ENCODE measurements at places on chromosomes 11 and 22.

- no peak for DNase-seq
Measured at GRCh38 chr11:116885951-116886655, 48.7 kb upstream of the APOA1 start.

DNA sequence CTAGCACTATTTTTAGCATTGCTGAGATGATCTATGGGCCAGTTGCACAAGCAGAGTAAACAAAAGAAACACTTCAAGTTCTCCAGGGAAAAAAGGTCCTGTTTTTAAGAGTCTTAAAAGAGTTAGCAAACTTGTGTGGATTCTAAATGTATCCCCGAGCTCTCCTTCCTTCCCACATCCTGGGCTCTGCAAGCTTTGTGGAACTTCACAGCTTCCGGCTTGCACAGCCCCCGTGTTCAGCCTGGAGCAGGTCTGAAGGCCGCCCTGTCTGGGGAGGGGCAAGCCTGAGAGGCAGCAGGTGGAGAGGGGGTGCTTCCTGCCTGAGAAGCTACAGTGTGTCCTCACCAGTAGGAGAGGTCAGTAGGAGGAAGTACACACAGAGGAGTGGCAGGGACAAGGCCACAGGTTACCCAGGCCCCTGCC lies 35.1 kb upstream of the SUSD2 start:
- DNase-seq, result no peak

DNA sequence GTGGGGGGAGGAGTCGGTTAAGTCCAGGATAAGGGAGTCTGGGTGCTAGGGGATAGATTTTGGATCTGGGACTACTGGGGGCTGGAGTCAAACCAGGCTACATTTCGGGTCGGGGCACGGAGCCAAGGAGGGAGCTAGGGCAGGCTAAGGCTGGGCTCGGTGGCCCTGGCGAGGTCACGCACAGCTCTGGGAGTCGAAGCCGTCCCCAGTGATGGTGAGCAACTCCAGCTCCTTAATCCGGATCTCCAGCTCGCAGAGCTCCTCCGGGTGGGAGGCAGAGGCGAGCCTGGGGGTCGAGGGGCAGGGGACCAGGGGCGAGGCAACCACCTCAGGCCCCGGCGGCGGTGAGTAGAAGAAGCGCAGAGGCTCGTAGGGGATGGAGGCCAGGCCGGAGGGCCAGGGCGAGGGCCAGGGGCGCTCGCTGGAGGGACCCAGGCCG lies 544 bp downstream of the C11orf91 start:
- DNase-seq, result no peak

GRCh38 chr22:20464096-20464614 lies 26.5 kb upstream of the SCARF2 start:
- DNase-seq, result peak; percentile 56

DNA sequence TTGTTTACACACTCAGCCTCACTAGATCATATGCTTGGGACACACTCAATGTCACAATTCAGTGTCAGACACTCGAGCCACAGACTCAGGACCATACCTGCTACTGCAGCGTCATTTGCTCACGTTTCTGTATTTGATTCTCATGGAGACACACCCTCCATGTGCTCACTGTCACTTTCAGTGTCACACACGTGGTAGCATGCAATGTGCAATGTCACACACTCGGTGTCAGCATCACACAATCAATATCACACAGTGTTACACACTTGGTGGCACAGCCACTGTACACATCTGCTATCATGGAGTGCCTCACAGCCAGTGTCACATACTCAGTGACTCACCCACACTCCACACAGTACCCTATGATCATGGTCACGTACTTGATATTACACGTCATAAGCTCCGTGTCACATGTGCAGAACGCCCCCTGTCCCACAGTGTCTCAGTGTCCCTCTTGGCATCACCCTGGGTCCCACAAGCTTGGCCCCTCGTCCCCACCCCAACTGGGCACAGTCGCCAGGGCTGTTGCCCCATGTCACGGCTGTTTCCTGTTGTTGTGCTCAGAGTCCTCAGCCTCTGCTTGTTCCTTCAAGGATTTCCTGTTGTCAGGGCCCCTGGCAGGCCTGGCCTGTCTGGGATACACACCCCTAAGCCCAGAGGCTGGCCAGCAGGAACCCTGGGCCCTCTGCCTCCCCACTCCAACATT lies 49.6 kb downstream of the PDE2A start:
- no peak for DNase-seq

DNA sequence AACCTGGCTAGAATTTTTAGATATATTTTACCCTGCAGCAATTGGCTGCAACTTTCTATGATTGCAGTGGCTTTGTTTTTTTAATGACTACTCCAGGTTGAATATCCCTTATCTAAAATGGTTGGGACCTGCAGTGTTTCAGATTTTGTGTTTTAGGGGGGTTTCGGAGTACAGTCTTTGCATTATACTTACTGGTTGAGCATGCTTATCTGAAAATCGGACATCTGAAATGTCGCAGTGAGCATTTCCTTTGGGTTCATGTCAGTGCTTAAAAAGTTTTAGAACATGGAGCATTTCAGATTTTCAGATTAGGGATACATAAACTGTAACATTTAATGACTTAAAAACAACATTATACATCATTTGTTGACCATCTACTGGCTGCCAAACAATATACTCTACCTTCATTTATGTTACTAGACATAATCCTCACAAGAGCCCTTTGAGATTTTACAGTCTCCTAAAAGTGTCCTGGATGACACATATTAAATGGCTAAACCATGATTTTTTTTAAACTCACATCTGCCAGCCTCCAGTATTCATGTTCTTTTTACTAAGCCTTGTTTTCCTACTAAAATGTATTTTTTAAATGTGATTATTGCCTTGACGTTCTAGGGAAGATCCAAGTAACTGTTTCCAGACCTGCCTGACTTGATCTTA lies 66.3 kb downstream of the PRMT3 start:
- no peak for DNase-seq

DNA sequence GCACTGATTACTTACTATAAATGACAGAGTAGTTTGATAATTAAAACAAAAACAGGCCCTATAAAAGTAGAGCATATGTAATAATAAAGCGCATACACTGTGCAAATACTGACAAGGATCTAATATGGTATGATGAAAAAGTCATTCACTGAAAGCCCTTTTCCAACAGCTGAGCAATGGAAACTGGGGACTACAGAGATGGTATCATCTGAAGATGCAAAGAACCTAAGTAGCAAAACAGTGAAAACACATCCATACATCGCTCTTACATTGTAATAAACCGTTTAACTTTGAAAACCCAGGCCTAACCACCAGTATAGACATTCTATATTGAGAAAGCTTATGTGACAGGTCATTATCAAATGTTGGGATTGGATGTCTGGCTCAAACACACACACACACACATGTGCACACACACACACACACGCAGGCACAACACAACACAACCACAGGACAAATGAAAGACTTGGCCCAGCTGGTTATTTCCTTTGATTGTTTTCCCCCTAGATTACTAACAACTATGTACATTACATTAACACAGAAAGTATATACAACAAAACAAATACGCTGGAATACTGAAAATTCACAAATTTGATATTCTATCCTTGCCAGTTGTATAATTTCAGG lies 119.5 kb downstream of the APOL5 start:
- no peak for DNase-seq

DNA sequence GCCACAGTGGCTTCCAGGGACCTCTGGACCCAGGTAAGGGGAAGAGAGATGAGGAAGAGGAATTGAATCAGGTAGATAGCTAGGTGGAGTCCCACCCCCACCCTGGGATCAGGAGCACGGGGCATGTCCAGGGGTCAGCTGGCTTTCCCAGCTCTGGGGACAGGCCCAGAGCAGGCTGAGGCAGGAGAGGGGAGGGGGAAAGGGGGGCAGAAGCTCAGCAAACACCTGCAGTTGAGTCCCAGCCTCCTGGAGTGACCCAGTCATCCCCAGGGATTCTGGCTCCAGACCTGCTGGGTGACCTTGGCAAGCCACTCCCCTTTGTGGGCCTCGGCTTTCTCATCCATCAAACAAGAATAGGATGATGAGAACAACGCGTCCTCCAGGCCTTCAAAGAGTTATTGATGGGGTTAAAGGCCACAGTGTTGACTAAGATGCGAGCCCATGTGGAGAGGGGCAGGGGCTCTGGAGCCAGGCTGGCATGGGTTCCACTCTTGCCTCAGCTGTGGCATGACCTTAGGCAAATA lies 16.0 kb downstream of the STARD10 start:
- no peak for DNase-seq

DNA sequence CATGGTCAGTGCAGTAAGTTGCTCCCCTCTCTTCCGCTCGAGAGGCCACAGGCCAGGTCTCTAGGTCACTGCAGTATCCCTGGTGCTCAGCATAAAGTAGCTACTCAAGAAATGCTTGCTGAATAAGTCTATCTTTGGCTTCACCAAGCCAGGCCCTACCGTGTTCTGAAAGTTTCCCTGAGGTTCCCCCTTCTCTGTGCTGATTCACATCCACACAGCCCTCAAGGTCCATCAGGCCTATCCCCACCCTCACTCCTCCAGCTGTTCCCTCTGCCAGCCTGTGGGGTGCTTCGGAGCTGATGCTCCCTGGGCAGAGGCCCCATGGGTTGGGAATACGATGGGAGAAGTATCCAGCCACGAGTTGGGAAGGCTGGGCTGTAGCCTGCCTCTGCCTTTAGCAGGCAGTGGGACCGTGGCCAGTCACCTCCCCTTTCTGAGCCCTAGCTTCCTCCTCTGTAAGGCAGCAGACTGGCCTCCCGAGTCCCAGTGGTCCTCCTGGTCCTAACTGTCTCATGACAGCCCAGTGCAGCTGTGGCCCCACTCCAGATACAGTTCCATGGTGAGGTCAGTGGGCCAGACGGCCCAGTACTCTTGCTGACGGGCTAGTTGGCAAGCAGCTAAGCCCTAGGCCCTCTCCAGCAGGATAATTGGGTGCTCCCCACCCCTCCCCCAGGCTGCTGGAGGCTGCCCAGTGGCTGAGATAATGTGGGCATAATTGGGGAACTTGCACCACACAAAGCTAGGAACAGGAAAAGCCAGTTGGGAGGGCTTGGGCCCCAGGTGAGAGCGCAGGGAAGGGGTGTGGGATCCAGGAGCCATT lies 48.2 kb downstream of the NECTIN1 start:
- no peak for DNase-seq

GRCh38 chr11:9642894-9643293 lies 21.0 kb upstream of the SWAP70 start:
- DNase-seq, result no peak

DNA sequence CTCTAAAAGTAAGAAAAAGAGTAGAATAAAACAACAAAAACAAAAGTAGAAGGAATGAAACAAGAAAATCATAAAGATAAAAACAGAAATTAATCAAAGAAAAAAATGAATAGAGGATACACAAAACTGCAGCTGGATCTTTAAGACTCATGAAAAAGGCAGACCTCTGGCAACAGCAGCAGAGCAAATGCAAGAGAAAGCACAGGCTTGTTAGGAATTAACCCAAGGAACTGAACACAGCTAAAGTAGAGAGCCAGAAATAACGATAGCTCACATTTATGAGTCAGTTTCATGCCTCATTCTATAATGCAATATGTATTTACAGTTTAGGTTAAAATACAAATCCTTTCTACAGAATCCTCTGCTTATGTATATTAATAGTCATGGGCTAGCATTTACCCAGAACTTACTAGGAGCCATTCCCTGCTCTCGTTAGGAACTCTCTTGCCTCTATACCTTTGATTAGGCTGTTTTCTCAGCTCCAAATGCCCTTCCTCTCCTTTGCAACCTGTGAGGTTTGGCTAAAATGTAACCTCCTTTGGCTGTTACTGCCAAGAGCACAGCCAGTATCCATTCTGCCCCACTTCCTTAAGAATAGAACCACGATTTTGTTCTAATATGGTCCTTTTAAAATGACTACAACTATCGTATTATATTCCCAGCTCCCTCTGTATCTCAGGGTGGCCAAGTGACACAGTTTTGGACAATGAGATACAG lies 38.3 kb upstream of the NFAM1 start:
- DNase-seq, result no peak

DNA sequence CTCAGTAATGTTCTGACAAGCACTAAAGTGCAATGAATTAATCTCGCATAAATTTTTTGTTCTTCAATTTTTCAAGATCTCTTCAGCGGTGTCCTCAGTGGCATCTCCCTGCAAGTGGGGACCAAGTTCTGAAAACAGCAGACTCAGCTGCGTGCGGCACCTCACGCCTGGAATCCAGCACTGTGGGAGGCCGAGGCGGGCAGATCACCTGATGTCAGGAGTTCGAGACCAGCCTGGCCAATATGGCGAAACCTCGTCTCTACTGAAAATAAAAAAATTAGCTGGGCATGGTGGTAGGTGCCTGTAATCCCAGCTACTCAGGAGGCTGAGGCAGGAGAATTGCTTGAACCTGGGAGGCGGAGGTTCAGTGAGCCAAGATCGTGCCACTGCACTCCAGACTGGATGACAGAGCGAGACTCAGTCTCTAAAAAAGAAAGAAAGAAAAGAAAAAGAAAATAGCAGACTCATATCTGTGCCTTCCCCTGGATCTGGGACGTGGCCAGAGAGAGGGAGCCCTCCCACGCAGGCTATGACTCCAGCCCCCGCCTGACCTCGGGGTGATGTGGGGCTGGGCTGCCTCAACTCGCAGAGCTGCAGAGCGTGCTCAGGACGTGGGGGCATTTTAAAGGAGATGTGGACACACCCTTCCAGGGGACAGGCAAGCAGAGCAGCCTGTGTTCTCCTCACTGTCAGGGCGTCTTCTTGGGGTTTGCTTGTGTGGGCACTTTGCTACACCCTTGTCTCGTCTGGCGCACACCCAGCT lies 346.6 kb downstream of the BRD1 start:
- no peak for DNase-seq

DNA sequence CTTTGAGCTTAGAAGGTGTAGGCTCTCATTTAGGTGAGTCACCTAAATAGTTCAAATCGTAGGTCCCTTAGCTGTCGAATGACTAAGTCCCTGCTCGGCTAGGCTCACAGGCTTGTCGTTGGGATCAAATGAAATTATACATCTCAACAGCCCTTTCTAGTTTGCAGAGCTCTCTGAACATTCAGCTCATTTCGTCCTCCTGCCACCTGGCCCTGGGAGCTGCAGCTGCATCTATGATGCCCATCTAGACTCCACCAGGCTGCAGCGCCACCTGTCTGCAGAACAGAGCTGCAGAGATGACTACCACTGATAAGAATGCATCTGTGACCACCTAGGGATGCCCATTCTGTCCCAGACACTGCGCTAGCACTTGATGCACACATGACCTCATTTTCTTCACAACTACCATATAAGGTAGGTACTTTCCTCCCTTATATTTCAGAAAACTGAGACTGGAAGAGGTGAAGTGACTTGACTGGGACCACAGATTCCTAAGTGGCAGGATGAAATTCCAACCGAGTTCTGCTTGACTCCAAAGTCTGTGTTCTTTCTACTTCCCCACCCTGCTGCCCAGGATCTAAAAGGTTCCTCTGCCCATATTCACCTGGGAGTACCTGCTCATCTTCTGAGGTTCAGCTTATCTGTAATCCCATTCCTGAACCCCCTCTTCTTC lies 141.1 kb upstream of the NARS2 start:
- peak; percentile 59 for DNase-seq

GRCh38 chr11:81484196-81484595 lies 1249.5 kb downstream of the FAM181B start:
- DNase-seq, result no peak

DNA sequence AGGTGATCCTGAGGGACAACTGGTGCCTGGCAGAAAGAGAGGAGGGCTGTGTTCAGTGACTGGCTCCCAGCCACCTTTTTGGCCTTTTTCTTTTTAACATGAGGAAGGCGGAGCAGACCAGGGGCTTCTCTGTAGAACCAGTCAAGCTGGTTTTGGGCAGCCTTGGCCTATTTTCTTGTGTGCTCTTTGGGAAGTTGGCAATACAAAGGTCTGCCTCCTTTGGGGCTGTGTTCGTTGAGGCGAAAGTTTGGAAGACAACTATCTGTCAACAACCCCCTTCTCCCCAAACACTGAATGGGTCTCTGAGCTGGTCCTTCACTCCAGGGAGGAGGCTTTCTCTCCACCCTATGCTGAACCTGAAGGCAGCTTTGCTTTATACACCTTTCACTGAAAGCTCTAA lies 8.5 kb downstream of the MARK2 start:
- DNase-seq, result no peak
